ENCODE measurements at places on chromosomes 5 and 9. TPM values are rescaled to one million over a fixed set of nuclear protein-coding genes. Genes with fewer than 3 reads are reported as not detected.

DNA sequence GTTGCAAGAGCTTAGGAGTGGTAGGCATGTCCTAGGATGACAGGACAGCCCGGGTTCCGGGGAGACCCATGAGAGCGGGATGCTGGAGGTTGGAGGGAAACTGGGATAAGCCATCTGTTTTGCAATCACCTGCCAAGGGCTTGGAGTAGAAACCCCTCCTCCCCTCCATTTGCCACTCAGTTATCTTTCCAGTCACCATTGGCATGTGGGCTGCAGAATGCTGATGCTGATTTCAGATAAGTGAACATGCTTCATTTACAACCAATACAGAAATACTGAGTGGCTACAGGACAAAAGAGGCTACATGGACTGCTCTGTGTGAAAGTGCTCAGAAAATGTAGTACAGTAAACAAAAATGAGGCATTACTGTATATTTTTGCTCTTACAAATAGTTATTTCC, 93.4 kb upstream of the KIF2A start:
- peaks cover 16% of the 10 kb centered on the region for H3K4me1 ChIP-seq
- DNase-seq, result no peak
- H3K36me3 ChIP-seq, result no peaks in the 10 kb centered on the region
- no peak overlapping the region for H3K4me3 ChIP-seq
- no peaks in the 10 kb centered on the region for H3K27me3 ChIP-seq

DNA sequence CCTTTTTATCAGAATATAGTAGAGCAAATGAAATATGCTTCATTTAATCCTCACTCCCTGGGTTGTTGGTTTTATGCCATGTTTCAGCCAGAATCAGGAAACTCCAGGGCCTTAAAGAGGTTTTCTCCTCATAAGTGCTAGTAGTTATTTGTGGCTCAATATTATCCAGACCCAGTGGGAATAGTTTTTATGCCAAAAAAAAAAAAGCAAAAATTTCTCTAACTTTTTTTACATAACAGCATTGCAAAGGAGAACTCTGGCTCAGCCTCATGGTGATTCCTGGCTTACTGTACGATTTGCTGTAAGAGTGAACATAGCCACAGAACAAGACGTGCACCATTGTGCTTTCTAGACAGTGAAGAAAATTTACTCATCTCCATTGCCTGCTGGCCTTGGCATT, 232.5 kb downstream of the PJA2 start:
- DNase-seq, result no peak
- no peak overlapping the region for H3K27ac ChIP-seq
- no peaks in the 10 kb centered on the region for H3K36me3 ChIP-seq
- no peaks in the 10 kb centered on the region for H3K27me3 ChIP-seq

DNA sequence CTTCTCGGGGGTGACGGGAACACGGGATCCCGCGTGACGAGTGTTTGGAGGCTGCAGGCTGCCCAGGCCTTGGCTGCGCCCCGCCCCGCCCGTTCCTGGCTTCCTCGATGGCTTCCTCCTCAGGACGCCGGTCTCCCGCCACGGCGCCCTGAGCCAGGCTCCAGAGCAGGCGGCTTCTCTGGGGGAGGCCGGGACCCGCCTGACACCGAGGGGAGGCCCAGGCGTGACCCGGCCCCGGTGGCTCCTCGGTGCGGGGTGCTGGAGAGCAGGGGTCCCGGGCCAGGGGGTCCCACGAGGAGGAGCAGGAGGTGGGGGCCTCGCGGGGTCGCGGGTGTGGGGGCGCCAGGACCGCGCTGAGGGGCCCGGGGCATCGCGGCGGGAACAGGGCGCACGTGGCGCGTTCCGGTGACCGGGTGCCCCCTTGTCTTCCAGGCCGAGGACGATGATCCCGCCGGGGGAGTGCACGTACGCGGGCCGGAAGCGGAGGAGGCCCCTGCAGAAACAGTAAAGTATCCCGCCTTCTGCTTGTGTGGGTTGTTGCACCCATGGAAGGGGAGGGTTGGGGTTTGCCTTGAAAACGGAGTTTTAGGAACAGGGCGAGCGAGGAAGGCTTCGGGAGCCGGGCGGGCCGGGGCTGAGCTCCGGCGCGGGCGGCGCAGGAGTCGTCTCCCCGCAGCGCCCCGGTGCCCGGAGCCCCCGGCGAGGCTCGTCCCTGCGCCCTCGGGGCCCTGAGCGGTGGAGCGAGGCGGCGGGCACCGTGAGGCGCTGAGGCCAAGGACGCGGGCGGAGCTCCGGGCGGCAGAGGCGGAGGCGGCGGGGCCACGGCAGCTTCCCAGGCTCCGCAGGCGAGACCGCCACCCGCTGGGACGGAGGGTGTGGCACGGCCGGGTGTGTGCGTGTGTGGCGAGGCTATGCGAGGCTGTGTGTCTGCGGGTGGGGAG, 22.2 kb downstream of the AHRR start:
- no peaks in the 10 kb centered on the region for H3K36me3 ChIP-seq
- no peak overlapping the region for H3K27ac ChIP-seq
- peak; percentile 9 for DNase-seq
- no peaks in the 10 kb centered on the region for H3K27me3 ChIP-seq
- no peaks in the 10 kb centered on the region for H3K4me1 ChIP-seq

DNA sequence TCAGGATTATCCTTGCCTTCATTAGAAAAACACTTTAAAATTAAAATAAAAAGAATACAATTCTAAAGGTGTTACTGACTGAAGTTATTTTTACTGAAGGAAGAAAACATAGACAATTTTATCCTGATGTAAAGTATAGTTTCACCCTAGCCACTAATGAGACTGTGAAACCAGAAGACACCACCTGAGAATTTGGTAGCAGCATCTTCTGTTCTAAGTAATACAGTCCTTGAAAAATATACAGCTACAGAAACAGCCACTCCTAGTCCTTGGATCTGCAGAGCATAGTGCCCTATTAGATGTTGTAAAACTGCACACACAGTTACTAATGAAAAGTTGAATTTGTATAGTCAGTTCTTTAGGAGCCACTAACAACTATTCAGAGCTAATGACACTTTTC, 377.7 kb downstream of the PRR16 start:
- H3K27ac ChIP-seq, result no peak overlapping the region
- no peak for DNase-seq
- H3K36me3 ChIP-seq, result no peaks in the 10 kb centered on the region
- no peaks in the 10 kb centered on the region for H3K27me3 ChIP-seq

- no peak overlapping the region for H3K27ac ChIP-seq
- H3K4me1 ChIP-seq, result no peaks in the 10 kb centered on the region
- no peaks in the 10 kb centered on the region for H3K27me3 ChIP-seq
- no peak for DNase-seq
- no peaks in the 10 kb centered on the region for H3K36me3 ChIP-seq
Measured at GRCh38 chr5:178509491-178510057, 80.6 kb downstream of the COL23A1 start.

DNA sequence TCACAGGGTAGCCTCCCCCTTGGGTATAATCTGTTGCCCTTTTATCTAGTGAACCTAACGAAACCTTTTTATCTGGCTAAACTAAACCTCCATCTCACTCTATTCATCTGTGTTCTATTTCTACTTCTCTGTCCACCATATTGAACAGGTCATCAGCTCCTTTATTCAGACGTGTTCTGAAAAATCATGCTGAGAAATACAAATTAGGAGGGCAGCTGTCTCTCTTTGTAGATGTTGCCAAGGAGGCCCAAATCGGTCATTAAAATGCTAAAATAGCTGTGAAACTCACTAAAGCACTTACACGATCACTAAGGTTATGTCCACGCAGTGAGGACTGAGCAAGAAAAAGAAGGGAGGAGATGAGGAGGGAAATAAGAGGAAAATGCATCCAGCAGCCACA, 115.6 kb upstream of the RETREG1 start:
- peaks cover 61% of the 10 kb centered on the region for H3K4me1 ChIP-seq
- DNase-seq, result no peak
- H3K4me3 ChIP-seq, result no peak overlapping the region
- no peaks in the 10 kb centered on the region for H3K27me3 ChIP-seq
- H3K36me3 ChIP-seq, result peaks cover 23% of the 10 kb centered on the region

- H3K4me1 ChIP-seq, result no peaks in the 10 kb centered on the region
- no peaks in the 10 kb centered on the region for H3K27me3 ChIP-seq
- no peak for DNase-seq
- no peak overlapping the region for H3K4me3 ChIP-seq
- H3K27ac ChIP-seq, result no peak overlapping the region
- H3K36me3 ChIP-seq, result no peaks in the 10 kb centered on the region
Measured at GRCh38 chr5:51829230-51829629, 446.0 kb downstream of the ISL1 start.

The SOHLH1 gene
- total RNA-seq, result 0.32 TPM

DNA sequence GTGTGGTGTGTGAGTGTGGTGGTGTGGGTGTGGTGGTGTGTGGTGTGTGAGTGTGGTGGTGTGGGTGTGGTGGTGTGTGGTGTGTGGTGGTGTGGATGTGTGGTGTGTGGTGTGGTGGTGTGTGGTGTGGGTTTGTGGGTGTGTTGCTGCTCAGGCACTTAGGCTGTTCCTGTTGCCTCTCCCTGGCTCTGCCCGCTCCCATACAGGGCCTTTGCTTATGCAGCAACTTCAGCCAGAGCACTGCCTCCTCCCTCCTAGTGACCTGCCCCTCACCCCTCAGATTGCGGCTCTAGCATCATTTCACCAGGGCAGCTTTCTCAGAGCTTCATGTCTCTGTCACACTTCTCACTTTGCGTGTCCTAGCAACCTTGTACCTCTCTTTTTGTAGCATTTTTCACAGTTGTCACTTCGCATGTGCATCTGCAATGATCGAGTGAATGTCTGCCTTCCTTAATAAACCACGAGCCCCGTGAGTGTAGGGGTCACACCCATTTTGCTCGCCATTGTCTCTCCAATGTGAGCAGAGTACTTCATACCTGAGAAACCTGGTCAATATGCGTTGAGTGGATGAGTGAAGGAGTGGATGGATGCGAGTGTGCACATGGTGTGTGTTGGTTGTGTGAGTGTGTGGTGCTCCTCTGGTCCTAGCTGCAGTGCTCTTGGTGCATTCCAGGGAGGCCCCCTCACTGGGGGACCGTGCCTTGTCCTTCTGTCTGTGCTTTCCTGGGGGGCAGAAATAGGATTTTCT, 167.9 kb upstream of the PANK3 start:
- H3K4me1 ChIP-seq, result no peaks in the 10 kb centered on the region
- H3K4me3 ChIP-seq, result no peak overlapping the region
- H3K27ac ChIP-seq, result no peak overlapping the region
- DNase-seq, result no peak
- no peaks in the 10 kb centered on the region for H3K36me3 ChIP-seq

- peak overlapping the region; percentile 57 for H3K27ac ChIP-seq
- no peaks in the 10 kb centered on the region for H3K27me3 ChIP-seq
Measured at GRCh38 chr9:1231998-1232919, 182.1 kb downstream of the DMRT2 start.

DNA sequence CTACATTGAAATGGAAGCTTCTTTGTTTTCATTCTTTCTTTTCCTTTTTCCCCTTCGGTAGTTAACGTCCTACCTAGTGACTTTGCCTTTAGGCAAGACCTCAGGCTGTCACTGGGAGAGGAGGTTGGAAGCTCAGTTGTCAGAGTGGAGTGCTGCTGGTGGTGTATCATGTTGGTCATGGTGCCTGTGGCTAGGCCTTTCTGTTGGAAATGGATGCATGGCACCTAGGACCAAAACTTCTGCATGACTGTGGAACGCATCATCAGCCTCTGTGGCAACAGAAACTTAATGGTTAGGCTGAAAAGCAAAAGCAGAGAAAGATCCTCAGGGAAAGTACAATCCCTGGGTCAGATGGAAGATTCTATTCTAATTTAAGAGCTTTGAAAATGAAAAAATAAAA, 57.9 kb downstream of the OSTF1 start:
- H3K27me3 ChIP-seq, result no peaks in the 10 kb centered on the region
- DNase-seq, result no peak
- no peaks in the 10 kb centered on the region for H3K36me3 ChIP-seq

DNA sequence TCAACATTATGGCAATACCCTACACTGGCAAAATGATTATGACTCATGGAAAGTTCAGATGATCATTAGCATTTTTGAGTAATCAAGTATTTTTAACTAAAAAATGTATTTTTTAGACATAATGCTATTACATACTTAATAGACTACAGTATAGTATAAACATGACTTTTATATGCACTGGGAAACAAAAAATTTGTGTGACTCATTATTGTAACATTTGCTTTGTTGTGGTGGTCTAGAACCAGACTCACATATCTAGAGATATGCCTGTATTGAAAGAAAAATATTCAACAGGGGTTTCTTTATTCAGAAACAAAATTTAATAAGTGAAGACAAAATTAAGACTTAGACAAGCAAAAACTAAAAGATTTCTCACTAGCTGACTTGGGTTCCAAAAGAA, 385.3 kb upstream of the RIOK2 start:
- no peak overlapping the region for H3K27ac ChIP-seq
- no peaks in the 10 kb centered on the region for H3K36me3 ChIP-seq
- H3K27me3 ChIP-seq, result no peaks in the 10 kb centered on the region
- H3K4me1 ChIP-seq, result no peaks in the 10 kb centered on the region
- H3K4me3 ChIP-seq, result no peak overlapping the region

DNA sequence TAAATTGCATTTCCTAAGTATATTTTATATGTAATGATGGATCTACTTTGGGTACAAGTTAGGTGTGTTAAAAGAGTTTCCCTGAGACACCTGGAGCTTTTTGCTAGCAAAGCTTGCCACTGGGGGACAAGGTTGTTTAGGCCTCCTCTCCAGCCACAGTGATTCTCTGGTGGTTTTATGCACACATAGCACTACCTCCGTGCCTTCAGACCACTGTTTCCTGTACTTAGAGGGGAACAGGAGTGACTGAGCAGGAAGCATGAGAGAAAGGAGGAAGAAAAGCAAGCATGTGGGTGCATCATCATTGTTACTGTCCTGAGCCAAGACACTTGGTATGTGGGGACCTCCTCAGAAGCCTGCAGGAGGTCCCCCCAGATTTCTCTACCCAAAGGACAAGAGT, 272.1 kb downstream of the RASEF start:
- no peaks in the 10 kb centered on the region for H3K36me3 ChIP-seq
- H3K27me3 ChIP-seq, result no peaks in the 10 kb centered on the region
- no peak for DNase-seq
- no peaks in the 10 kb centered on the region for H3K4me1 ChIP-seq
- no peak overlapping the region for H3K27ac ChIP-seq
- H3K4me3 ChIP-seq, result no peak overlapping the region

GRCh38 chr9:86252870-86253269, 6.6 kb downstream of the C9orf153 start:
- no peaks in the 10 kb centered on the region for H3K27me3 ChIP-seq
- no peaks in the 10 kb centered on the region for H3K36me3 ChIP-seq
- H3K4me3 ChIP-seq, result no peak overlapping the region
- no peak overlapping the region for H3K27ac ChIP-seq
- DNase-seq, result no peak
- H3K4me1 ChIP-seq, result peaks cover 4% of the 10 kb centered on the region

The PRR16 gene
- not detected for total RNA-seq

The BTNL8 gene
- total RNA-seq, result not detected

The RLN1 gene
- total RNA-seq, result not detected

The RPL35 gene
- 2,153 TPM for total RNA-seq

GRCh38 chr5:76763136-76763535, 47.2 kb downstream of the F2R start:
- H3K27ac ChIP-seq, result no peak overlapping the region
- no peak for DNase-seq
- H3K27me3 ChIP-seq, result no peaks in the 10 kb centered on the region
- H3K36me3 ChIP-seq, result no peaks in the 10 kb centered on the region

The PCSK5 gene
- total RNA-seq, result 0.55 TPM

- no peak overlapping the region for H3K27ac ChIP-seq
- no peaks in the 10 kb centered on the region for H3K27me3 ChIP-seq
- H3K4me1 ChIP-seq, result peaks cover 34% of the 10 kb centered on the region
- no peak for DNase-seq
- no peaks in the 10 kb centered on the region for H3K36me3 ChIP-seq
Measured at GRCh38 chr9:96242811-96243210, 59.2 kb downstream of the HSD17B3 start.

The DMRT3 gene
- total RNA-seq, result not detected

The ARHGEF39 gene
- 11.2 TPM for total RNA-seq

GRCh38 chr5:141573489-141574121, 45.2 kb downstream of the DIAPH1 start:
- DNase-seq, result no peak
- no peak overlapping the region for H3K4me3 ChIP-seq
- no peak overlapping the region for H3K27ac ChIP-seq
- peaks cover 68% of the 10 kb centered on the region for H3K36me3 ChIP-seq
- H3K4me1 ChIP-seq, result no peaks in the 10 kb centered on the region

The TICAM2 gene
- not detected for total RNA-seq

The NTRK2 gene
- not detected for total RNA-seq

Measured in HepG2 (cell line).